ENCODE measurements at places on chromosomes 2 and 18.

DNA sequence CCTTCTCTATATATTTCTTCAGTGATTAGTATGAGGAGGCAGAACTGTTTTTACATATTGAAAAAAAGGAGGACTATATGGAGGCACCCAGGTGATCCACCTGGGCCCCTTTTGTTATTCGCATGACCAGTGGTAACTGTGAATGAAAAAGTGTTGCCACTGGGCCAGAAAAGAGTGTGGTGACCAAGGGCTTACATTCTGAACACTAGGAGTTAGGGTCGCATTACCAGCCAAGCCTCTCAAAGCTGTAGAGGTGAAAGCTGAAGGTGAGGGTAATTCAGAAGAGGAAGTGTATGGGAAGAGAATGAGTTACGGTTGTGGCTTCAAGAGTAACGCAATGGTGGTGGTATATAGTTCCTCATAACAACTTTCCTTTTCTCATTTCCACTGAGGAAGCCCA is 487.6 kb downstream of the TMEM182 start:
- DNase-seq, result no peak

GRCh38 chr2:30778611-30779010 is 28.6 kb downstream of the CAPN13 start:
- DNase-seq, result no peak

DNA sequence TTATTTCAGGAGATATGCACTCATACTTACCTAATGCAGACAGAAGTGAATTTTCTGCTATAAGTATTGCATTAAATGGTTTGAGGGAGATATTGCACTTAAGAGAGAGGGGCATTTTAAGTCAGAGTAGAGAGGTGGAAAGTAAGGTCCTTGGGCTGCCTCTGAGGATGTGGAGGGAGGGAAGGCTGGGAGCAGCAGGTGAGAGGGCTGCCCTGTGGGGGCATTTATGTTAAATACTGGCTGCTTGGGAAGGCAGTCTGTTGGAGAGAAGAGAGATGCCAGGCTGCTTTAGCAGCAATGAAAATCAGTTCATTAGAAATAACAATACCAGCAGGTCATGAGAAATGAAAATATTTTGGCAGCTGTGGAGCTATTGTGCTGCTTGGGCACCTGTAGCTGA is 576.2 kb upstream of the HS6ST1 start:
- DNase-seq, result no peak

DNA sequence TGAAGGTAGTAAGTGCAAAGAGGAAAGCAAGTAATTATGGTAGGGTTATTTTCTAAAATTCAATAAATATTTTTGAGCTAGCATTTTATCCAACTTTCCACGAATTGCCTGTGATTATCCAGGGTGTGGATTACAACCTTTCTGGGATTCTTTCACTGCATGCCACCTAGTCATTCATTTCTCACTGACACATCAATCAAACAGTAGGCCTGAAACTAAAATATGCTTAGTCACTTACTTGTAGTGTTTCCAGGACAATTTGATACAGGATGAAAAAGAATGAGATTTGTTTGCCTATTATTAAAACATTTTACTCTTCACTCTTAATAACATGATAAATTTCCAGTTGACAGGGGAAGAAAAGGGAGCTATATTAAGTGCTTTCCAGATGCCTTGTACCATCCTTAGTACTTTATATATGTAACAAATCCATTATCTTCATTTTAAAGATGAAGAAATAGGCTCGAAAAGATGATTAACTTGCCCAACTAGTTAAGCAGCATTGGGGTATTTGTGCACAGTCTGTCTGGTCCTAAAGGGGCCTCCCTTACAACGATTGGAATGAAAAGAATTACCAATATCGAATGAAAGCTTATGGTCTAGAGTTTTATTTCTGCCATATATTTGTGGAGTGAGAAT is 70.4 kb downstream of the KCTD1 start:
- DNase-seq, result no peak

DNA sequence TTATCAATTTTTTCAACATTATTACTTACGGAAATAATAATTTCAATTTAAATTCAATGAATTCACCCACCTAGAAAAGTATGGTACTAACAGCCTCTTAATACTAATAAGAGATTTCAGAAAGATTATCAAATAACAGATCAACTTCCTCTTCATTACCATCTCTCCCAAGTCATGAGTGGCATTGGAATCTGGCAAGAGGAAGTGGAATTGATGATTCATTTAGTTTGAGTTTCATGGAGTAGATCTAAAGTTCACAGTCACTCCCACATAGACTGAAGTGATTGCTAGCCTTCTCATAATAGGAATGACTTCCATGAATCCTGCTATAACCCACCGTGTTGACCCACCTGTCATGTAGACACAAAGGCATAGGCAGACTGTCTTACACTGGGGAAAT is 77.7 kb upstream of the WDR75 start:
- no peak for DNase-seq

DNA sequence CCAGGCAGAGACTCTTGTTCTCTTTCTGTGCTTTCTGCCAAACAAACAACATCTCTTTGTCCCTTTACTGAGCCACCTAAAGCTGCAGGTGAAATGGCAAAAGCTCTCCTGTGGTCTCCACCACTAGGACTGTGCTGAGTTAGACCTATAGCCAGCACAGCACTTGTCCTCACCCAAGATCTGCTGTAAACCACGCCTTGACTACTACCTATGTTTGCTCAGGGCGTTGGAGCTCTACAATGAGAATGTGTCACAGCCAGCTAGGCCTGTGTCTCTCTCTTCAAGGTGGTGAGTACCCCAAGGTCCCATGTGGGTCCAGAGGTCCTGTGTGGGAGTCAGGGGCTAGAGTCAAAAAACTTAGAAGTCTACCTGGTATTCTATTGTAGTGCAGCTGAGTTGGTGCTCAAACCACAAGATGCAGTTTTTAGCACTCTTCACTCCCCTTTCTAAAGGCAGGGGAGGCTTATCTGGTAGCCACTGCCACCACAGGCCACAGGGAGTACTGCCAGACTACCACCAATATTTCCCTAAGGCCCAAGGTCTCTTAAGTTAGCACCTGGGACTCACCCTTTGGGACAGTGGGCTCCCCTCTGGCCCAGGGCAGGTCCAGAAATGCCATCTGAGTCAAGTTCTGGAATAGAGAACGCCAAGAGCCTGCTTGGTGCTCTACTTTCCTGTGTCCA is 96.8 kb upstream of the RPRM start:
- DNase-seq, result no peak

- DNase-seq, result peak; percentile 47
Observed at GRCh38 chr2:46716927-46717326, 198.7 kb downstream of the MCFD2 start.

DNA sequence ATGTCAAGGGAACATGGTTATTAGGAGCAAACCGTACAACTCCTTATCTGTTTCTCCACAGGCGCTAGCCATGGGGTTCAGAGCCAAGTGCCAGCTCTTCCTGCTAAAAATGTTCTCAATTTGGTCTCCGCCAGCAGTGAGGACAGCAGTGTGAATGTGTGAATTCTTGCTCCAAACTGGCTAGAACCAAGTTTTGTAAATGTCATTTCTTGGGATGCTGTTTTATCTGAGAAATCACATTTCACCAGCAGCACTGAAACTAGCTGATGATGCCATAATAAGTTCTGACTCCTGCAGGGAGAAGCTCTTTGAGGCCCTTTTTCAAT is 140.6 kb upstream of the LGALSL start:
- DNase-seq, result no peak

DNA sequence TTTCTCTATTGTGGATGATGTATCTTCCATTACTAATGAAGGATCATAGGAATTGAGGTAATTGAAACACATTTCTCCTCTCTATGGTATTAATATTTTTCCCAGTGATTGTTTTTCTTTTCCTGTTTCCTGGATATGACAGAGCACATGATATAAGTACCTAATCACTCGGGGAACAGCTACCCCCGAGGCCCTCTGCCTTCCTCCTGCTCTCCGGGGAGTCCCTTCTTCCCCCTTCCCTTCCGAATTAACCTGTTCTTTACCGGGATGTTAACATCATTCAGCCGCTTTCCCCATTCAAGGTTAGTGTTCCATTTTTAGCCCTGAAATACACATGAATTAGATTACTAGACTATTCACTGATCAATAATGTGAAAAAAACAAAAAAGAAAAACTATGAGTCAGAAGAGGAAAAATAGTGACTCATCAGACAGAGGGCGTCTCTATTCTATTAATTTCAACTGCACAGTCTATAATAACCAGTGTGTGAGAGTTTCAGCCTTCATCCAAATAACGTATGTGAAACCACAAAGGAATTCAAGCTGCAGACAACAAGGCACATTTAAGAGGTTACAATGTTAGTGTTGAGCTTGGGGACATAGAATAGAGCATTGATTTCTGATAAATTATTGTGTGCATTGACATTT is 450.8 kb downstream of the DLGAP1 start:
- DNase-seq, result no peak

DNA sequence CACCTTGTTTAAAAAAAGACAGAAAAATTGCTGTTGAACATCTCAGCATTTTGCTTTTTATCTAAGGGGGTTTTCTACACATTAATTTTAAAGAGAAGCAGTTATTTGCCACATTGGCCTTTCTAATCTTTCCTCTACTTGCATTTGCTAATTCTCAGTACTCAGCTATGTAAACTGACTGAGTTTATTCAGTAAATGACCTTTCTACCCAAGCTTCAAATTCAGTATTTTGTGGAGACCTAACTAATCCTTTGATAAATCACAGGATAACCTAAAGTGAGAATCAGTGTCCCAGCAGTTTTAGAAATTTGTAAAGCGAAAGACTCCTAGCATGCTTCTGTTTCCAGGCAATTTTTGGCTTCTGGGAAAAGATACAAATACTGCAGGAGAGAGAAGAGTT is 288.4 kb downstream of the ASXL3 start:
- no peak for DNase-seq

DNA sequence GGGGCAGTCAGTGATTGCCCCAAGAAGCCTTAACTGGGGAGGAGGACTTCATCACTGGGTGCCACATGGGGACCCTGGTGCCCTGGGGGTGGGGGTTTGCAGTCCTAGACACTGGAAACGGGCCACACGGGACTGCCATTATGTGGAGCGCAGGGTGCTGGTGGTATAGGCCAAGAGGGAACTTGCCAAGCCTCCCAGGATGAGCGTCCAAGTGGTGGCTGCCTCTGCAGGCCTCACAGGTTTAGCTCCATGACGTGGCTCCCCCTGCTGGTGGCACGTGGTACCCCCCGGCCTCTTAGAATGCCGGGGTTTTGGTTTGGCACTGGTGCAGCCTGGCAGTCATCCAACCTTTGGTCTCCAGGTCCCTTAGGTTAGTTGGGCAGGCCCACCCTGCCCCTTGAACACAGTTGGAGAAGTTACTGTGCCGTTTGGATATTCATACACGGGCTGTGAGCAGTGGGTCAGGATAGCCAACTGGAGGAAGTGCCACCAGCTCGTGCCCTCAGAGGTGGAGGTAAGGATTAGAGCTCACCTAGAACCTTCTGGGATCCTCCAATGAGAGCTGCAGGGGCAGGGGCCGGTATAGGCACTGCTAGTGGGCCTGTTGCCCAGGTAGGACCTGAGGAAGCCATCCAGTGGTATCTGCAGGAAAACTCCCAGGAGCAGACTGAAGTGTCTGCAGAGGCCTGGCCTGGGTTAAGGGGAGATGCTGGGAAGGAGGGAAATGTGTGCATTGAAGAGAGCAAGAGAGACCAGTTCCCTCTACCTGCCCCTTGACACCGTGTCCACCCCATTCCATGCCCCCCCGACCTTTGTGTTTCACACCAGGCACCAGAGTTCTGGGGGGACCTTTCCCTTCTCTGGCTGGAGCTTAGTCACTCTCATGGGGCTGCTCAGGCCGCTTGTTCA is 5.7 kb downstream of the PTMA start:
- DNase-seq, result peak; percentile 63

DNA sequence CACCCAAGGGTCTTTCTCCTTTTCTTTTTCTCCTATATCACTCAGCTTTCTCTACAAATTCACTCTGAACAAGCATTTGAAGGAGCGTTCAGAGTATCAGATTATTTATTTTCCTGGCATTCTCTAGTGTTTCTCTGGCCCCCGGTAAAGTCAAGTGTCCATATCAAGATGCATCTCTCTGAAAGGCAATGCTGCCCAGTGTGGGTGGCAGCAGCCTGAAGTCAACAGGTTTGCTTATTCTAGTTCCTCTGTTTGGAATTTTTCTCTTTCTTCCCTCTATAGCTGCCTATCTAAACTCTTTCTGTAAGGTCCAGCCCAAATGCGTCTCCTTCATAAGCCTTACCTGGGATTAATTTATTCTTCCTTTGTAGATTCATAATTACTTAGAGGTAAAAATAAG is 526.2 kb upstream of the TNP1 start:
- no peak for DNase-seq

DNA sequence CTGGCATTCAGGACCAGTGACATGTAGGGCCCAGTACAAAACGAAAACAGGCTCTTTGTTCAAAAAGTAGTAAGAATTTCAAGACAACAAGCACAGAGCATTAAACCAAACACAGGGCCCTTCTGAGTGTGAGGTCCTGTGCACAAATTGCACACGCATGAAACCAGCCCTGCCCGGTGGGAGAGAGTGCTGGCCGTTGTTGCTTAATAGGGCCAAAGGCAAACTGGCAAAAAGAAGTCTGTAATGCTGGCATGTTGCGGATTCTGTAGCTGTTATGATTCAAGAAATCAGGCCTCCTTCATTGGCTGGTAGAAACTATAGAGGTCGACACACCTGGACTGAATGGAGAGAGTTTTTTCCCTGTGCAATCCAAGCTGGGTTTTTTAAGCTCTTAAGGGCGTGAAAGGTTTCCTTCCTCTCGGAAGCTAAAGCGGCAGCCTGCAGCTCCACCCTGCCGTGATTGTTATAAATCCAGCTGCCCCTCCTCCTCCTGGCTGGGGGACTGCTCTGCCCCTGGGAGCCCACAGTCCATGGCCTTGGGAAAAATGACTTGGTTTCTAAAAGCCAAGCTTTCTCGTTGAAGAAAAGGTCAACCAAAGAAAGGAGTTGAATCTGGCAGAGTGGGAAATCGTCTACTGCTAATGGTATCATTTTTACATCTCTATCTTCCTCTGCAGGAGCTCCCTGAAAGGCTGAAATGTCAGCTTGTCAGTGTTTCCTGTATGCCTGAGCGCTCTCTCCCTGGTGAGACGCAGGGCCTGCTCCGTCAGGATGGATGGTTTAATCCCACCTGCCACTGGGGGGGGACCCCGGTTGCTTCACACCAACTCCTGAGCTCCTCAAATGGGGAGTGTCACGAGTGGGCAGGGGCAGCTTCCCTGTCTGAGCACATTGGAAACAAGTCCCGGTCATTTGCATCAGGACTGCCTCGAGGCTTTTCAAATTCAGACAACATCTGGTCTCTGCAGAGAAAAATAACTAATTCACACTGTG is 143.6 kb downstream of the ALPK2 start:
- no peak for DNase-seq

DNA sequence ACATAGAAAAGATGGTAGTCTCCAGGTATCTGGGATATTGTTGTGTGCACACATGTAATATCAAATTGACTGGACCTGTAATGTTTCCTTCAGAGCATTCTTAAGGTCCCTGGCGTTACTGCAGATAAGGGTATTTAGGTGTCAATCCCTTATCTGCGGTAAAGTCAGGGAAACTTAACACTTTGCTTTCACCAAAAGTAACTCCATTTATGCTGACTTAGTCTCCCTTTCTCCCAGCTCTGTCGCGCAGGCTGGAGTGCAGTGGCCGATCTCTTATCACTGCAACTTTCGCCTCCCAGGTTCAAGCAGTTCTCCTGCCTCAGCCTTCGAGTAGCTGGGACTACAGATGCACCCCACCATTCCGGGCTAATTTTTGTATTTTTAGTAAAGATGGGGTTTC is 1.8 kb downstream of the CNNM3 start:
- DNase-seq, result no peak
